Choroid plexus epithelial cell (primary cell): ENCODE measurements at places on chromosomes 1 and 21.
A peak's percentile ranks its signal among the peaks of the same experiment; 100 is the strongest.

GRCh38 chr1:177646757-177647730 lies 322.8 kb downstream of the SEC16B start:
- no peak for DNase-seq

DNA sequence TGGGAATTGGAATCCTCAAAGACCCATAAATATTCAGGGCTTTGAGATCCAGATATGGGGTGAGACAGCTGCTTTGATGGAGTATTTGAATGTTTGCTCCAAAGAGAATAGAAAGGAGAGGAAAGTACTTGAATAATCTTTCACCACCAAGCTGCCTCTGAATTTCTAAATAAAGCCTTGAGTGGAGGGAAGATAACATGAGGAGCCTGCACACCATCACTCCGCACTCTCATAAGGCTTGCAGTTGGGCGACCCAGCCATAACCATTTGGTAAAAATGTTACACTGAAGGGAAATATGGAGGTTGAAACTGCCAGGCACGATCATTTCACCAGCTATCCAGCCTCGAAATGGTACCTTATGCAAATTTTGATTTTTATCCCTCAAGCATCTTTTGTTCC lies 38.4 kb downstream of the VCAM1 start:
- no peak for DNase-seq

GRCh38 chr1:185312361-185313138 lies 4.5 kb downstream of the IVNS1ABP start:
- no peak for DNase-seq

DNA sequence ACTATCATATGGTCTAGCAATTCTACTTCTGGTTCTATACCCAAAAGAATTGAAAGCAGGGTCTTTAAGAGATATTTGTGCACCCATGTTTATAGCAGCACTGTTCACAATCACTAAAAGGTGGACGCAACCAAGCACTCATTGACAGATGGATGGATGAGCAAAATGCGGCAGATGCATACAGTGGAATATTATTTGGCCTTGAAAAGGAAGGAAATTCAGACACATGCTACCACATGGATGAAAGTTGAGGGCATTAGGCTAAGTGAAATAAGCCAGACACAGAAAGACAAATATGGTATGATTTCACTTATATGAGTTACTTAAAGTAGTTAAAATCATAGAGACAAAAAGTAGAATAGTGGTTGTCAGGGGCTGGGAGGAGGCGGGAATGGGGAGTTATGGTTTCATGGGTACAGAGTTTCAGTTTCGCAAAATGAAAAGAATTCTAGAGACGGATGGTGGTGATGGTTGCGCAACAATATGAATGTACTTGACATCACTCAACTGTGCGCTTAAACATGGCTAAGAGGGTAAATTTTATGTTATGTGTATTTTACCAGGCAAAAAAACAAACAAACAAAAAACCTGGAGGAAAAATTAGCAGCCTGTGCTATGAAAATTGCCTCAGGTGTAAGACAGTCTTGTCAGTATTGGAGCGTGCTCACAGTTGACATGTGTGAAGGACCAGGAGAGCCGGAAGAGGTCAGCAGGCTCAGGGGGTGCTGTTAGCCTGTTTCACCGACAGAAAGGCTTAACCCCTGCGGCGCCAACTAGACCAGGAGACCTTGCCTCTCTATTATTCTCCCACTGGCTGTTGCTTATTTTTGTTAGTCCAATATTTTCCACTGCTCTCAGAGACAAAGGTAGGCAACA lies 26.5 kb downstream of the CD247 start:
- no peak for DNase-seq

GRCh38 chr21:45562965-45563364 lies 20.7 kb upstream of the SLC19A1 start:
- DNase-seq, result peak; percentile 56

DNA sequence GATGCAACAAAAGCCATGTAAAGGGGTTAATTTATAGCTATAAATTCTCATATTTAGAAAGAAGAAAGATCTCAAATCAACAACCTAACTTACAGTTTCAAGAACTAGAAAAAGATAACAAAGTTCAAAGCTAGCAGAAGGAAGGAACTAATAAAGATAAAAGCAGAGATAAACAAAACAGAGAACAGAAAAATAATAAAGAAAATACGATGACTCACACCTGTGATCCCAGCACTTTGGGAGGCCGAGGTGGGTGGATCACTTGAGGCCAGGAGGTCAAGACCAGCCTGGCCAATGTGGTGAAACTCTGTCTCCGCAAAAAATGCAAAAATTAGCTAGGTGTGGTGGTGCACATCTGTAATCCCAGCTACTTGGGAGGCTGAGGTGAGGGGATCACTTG lies 12.4 kb upstream of the TMEM183A start:
- no peak for DNase-seq

GRCh38 chr1:41416552-41417334 lies 55.5 kb downstream of the FOXO6 start:
- peak; percentile 78 for DNase-seq

- peak; percentile 68 for DNase-seq
These were observed 38.5 kb upstream of the LDLRAP1 start for GRCh38 chr1:25504706-25505595.

DNA sequence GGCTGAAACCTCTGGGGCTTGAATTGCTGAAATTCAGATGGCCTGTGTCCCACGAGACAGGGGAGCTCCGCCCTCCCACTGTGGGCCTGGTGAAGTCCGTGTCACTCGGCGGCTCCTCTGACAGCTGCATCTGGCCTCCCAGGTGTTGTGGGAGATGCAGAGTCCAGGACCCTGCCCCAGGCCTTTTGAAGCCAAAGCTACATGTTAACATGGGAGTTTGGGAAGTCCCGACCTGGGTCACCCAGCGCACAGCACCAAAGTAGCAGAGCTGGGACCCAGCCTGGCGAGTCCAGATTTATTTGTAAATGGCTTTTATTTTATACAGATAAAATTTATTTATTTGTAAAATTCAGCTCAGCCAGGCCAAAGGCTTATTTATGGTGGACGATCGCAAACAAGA lies 28.9 kb downstream of the SLC37A1 start:
- no peak for DNase-seq

GRCh38 chr1:119003413-119004128 lies 15.4 kb upstream of the TBX15 start:
- no peak for DNase-seq

- DNase-seq, result peak; percentile 34
These were observed 66.3 kb downstream of the SLC27A3 start for GRCh38 chr1:153841463-153841994.

GRCh38 chr1:225347123-225347683 lies 80.6 kb downstream of the LBR start:
- DNase-seq, result no peak

- DNase-seq, result no peak
These were observed 53.9 kb upstream of the CACNA1E start for GRCh38 chr1:181429462-181429861.

DNA sequence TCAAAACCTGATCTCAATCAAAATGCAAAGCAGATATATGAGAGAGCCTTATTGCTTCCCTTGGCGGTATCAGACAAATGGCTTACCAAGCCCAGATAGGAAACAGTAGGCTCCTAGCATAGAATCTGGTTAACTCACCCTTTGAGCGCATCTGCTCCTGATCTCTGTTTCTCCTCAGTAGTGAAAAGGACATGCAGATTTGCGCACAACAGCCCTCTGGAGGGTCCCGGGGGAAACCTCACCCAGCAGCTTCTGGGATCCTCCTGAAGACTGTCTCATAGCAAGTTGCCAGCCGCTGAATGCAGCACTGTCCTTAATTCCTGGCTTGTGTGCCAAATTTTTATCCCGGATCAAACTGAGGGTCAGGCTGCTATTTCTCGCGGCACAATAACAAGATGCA lies 192.2 kb downstream of the FASLG start:
- no peak for DNase-seq
